ENCODE measurements at places on chromosomes 3 and 15.

- DNase-seq, result peak; percentile 30
Measured at GRCh38 chr3:123383091-123384053, 65.5 kb downstream of the ADCY5 start.

GRCh38 chr15:64009798-64010261 lies 36.5 kb downstream of the DAPK2 start:
- no peak for DNase-seq

DNA sequence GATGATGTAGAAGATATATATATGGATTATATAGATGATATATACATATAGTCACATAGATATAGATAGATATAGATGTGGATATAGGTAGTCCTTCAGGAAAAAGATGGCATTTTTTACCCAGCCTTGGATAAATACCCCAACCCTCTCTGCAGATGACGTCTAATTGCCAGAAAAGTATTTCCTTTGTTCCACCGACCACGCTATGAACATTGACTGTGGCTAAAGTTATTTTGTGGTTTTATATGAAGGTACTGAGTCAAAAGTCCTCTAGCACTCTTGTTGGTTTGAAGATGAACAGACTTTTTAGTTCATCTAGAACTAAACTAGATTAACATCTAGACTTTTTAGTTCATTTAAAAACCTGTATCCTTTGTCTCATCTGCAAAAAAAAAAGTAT lies 207.7 kb downstream of the PLOD2 start:
- DNase-seq, result no peak

GRCh38 chr3:2477620-2478019 lies 379.0 kb downstream of the CNTN4 start:
- DNase-seq, result no peak

DNA sequence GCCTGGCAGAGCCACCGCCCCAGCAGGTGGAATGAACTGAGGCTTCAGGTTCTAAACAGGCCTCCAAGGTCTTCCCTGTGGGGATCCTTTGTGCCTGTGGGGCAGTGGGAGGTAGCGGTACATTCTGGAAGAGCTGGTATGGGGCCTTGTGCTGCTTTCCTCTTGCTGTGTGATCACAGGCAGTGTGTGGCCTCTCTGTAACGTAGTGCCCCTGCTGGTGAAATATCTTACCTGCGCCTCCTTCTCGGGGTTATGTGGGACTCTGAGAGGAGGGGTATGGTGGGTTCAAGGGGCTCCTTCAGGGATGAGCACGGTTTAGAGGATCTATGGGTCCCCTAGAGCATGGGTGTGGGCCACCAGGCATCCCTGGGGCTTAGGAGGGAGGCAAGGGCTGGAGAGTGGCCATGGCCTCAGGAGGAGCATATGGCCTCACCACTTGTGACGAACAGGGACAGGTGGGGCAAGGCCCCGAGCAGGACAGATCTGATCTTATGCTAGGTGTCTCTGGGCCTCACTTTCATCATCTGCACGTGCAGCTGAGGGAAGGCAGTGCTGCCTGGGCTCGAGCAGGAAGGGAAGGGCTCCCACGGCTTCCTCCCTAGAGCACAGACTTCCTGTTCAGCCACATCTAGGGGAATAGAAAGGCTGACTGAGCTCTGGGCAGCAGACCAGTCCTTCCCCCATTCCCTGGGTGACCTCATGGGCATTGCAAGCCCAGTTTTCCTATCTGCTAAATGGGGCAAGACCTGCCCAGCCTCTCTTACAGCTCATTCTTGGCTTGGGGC lies 1.9 kb upstream of the ALS2CL start:
- no peak for DNase-seq

DNA sequence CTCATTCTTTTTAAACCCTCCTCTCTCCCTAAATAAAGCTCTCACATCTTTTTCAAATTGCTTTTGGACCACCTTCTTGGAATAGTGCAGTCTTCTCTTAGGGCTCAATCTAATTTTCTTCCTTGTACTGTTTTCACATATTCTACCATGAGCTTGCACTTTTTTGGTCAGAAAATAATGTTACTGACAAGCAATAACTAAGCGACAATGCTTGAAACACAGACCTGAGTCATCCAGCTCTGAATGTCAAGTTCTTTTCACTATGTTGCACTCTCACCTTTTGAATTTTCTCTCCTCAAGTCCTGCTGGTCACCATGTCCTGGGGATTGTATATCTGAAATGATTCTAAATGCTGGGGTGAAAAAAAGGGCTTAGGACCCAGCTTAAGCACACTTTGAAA lies 8.9 kb downstream of the TNFAIP8L3 start:
- DNase-seq, result no peak

GRCh38 chr15:33135355-33135781 lies 59.1 kb downstream of the FMN1 start:
- no peak for DNase-seq

GRCh38 chr3:143139762-143140161 lies 20.2 kb downstream of the CHST2 start:
- DNase-seq, result no peak

DNA sequence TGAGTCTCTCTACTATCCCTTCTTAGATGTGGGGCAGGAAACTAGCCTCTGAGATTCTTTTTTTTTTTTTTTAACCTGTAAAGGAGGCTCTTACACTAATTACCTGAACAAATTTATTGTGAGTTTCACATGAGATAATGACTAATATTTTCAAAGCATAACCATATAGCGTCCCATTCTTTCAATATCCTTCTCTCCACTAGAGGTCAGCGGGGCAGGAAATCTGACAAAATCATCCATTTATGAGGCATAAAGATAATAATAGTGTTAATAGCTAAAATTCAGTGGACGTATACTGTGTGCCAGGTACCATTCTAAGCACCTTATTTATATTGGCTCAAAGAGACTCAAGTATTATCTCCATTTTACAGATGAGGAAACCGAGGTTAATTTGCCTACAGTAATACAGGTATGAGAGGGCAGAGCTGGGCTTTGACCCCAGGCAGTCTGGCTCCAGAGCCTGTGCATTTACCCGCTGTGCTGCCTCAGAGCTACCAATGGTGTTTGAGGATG lies 16.3 kb upstream of the SMAD6 start:
- DNase-seq, result no peak

DNA sequence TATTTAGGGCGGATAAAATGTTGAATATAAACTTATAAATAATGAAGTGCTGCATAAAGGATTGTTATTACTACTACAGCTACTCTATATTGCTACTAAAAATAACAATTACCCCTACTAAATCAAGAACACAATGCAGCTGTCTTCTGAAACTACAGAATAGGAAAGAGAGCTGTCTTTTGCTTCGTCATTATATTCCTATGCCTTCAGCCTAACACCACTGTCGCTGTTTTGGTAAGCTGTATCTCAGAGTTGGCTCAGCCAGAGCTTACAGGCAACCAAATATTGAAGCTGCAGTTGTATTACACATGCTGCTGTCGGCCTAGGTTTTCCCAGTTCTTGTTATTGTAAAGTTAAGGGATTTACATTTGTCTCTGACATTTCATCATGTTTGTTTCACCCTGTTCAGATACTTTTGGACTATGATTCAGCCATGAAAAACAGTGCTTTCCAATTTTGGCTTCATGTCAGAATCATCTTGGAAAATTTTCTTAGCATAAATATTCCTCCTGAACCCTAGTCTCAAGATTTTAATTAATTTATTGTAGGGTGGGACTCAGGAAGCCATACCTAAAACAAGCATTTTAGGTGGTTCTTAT lies 31.3 kb upstream of the LPP start:
- no peak for DNase-seq

DNA sequence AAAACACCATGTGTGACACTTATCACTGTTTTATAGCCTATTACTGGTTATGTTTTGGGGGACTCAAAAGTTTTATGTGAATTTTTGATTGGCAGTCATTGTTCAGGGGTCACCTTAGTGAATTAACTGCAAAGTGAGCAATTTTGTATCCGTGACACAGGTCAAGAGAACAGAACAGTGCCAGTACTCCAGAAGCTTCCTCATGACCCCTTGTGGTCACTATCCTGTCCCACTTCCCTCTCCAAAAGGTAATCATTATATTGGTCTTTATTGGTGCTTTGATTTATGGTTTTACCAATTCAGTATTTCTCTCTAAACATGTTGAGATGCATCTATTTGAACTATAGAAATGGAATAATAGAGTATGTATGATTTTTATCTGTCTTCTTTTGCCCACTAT lies 107.1 kb downstream of the STT3B start:
- DNase-seq, result no peak

GRCh38 chr3:187102073-187102634 lies 37.1 kb downstream of the RPL39L start:
- DNase-seq, result no peak

- no peak for DNase-seq
Measured at GRCh38 chr3:3145831-3146230, 19.1 kb downstream of the TRNT1 start.

DNA sequence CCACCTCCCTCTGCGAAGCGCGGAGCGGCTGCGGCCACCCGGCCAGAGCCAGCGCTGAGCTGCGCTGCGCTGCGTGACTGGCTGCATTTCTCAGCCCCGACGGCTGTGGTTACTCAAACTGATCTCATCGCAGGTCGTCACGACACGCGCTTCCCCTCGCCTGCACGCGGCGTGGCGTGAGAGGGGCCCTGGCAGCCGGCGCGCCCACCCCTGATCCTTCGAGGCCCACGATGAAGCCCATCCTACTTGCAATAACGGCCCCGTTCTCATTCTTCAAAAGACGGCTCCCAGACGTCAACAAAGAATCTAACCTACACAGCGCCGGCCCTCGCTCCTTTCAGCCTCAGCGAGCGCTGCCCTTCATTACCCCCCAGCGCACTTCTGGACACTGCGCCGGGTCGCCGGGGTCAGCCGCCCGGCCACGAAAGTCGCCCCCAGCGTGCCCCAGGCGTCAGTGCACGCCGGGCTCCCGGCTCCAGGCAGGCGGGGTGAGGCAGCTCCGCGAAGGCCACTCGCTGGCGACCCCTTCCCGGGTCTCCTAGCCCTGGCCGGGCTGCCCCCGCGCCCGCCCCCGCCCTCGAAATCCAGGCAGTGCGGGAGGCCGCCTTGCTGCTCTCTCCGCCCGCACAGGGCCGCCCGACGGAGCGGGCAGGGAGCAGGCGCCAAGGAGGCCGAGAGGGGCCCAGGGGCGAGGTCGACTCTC lies 9.9 kb upstream of the LEKR1 start:
- peak; percentile 55 for DNase-seq

- no peak for DNase-seq
Measured at GRCh38 chr3:69972672-69973071, 26.9 kb upstream of the SAMMSON start.

- no peak for DNase-seq
Measured at GRCh38 chr3:72401005-72401545, 447.2 kb downstream of the SHQ1 start.

GRCh38 chr15:96403071-96403470 lies 72.6 kb downstream of the NR2F2 start:
- DNase-seq, result no peak

GRCh38 chr3:170508839-170509238 lies 77.0 kb downstream of the SLC7A14 start:
- DNase-seq, result no peak

DNA sequence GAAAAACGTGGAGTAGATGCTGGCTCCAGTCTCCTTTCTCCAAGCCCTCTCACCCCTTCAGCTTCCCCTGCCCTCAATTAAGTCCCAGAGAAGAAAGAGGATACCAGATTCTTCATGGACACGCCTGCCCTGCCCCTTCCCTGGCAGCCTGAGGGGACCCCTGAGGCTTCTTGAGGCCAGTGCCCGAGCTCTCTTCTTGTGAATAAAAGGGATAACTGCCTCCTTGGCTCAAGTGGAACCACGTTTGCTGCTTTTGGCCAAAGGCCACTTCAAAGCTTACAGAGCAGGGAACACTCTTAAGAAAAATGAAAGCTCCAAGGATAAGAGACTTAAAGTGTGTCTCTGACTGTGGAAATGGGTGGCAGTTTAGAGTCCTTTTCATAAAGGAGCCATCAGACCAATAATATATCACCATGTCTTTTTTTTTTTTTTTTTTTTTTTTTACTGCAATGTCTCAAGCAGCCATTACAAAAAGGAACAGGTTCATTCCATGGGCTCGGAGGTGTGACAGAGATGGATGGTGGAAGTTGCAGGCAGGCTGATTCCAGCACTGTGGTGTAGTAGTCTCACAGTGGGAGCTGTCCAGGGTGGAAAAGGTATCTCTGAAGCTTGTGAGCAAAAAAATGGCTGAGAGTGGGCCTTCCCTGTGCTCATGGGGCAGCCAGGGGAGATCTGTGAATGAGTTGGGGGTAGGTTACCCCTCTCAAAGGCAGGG lies 108.8 kb downstream of the SEMA5B start:
- no peak for DNase-seq

DNA sequence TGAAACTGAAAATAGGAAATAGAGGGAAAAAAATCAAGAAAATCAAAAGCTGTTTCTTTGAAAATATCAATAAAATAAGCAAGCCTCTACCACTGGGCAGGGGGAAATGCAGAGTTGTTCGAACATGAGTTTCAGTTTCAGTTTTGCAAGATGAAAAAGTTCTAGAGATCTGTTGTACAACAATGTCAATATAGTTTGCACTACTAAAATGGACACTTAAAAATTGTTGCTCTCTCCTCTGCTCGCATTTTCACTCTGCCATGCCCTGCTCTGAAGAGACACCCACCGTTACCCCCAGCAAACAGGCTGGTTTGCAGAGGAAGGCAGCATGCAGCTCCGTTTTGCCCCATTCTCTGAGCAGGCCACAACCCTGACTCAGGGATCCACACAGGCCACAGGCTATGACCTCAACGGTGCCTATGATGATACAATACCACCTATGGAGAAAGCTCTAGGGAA lies 64.5 kb downstream of the ZNF148 start:
- no peak for DNase-seq

DNA sequence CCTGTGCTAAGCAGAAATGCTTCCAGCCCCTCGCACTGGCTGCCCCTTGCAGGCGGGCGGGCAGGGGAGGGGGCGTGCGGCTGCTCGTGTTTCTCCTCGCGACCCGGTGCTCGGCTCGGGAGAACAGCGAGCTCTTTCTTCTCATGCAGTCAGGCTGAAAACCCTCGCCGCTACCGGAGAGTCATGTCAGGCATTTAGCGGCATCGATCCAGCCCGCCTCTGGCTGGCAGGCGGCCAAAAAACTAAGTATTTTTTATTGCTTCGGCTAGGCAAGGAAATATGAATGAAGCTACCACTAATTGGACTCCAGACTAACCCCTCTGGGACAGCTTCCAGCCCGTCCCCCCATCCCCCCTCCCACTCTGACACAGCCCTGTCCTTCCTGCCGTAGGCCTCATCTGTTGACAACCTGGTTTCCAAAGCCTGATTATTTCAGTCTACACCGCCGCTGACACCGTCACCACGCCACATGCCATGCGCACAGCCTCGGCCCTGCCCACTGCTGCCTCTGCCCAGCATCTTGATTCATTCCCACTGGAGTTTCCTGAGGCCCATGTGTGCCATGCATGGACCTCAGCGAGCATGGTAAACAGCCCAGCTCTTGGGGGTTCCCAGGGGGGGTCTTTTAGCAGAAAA lies 35.3 kb downstream of the TLE3 start:
- no peak for DNase-seq

GRCh38 chr15:34436956-34437442 lies 609 bp downstream of the GOLGA8A start:
- peak; percentile 35 for DNase-seq
